ENCODE measurements at places on chromosomes 5 and 9.
A peak's percentile ranks its signal among the peaks of the same experiment; 100 is the strongest.

DNA sequence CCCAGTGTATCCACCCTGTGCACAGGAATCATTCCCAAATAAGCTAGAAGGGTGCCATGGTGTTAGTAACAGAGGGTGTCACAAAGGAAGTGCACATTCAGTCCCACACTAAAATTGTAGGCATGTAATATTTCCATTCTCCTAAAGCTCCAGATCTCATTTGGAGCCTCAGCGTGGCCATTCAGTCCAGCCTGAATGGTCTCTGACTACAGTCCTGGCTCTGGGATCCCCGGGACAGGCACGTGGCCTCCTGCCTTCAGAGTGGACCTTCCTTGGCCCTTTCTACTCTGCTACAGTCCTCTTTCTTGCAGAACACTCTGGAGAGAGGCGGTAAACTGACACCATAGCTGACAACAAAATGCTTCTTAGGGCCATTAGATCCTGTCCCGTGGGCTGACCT lies 243.9 kb downstream of the IRX2 start:
- no peak for DNase-seq

- no peak for DNase-seq
These were observed 60.8 kb downstream of the FOXD1 start for GRCh38 chr5:73387601-73388305.

DNA sequence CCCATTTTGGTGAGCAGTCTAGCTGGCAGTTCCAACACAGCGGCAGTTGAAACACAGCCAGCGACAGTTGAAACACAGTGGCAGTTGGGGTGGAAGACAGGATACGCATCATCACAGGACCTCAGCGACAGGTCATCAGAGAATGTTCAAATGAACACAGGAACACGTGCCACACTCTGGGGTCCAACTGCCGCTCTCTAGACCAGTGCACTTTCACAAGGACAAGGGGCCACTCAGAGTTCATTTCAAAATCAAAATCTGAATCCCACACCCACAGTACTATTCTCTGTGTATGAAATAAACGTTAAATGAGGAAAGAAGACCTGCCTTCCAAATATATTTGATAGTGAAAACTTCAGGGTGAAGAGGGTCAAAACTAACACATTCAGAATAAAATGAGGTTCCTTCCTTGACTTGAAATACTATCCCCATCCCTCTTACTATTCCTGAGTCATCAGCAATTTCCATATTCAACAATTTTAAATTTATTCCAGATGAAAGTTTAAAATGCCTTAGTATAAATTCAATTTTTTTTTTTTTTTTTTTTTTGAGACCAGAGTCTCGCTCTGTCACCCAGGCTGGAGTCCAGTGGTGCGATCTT lies 53.0 kb upstream of the SIMC1 start:
- DNase-seq = no peak

GRCh38 chr9:121704281-121704680 lies 52.8 kb downstream of the DAB2IP start:
- no peak for DNase-seq

GRCh38 chr5:59749782-59750520 lies 143.6 kb downstream of the PDE4D start:
- DNase-seq = no peak

DNA sequence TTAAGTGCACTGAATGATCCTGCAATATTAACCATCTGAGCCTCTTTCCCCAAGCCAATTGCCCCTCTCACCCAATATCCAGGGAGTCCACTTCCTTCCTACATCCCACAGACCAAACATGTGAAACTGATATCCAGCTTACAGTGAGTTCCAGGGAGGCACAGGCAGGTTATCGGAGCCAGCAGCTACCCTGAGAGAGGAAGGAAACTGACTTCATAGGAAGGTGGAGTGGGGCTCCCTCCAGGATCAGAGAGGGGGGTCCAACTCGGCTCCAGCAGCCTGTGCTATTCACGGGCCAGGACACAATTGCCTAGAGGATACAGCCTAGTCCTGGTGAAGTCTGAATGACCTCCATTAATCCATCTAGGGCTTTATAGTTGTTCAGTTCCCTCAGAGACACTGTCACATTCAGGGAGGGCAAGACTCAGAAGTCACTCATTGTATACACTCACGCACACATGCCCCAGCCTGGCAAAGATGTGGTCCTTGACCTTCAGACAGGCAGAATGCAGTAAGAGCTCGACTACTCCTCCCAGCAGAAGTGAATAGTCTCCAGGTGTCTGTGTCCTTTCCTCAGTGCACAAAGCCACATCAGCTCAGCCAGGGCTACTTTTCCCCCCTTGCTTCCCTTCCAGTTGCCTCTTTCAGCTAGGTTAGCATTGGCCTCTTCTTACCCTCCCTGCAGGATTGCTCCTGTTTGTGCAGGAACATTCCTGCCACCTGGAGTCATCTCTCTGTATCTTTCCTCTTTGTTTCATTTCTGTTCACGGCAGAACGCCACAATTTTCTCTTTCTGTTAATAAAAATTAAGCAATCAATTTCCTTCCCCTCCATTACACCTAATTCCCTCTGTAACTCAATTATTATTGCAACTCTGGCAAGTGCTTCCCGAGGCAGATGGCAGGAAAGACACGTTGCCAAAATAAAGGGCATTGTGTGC lies 501.7 kb downstream of the ARHGEF28 start:
- DNase-seq = no peak

DNA sequence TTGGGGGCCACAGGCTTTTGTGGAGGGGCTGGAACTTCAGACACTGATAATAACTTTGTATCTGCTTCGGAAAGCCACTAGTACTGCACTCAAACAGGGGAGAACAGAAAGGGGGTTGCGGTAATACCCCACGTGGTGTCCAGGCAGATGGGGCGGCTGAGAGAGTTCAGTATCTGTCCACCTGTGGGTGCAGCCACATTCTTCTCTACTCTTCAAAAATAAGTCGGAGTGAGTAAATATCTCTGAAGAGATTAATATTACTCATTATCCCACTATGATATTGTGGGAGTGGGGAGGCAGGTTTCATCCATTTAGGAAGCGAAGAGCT lies 102.1 kb upstream of the SSBP2 start:
- no peak for DNase-seq

DNA sequence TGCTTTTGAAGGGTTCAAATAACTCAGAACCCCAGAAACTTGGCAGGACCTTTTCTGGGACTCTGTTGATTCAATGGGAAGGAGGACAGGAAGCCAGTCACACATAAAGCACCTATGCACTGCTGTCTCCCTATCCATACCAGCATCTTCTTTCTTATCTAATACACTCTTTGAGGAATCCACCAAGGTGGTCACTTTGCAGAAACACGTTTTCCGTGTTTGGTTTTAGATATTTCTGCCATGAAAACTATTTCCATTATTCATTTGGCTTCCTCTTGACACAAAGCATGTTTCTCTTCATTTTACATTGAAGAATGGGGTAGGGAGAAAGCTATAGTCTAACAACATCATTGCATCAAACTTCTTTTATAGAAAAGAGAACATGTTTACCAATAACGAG lies 76.5 kb upstream of the NR3C1 start:
- DNase-seq = no peak

GRCh38 chr9:133976191-133976861 lies 15.8 kb downstream of the VAV2 start:
- no peak for DNase-seq

- DNase-seq = no peak
These were observed 10.2 kb downstream of the PRKAA1 start for GRCh38 chr5:40787986-40788385.

DNA sequence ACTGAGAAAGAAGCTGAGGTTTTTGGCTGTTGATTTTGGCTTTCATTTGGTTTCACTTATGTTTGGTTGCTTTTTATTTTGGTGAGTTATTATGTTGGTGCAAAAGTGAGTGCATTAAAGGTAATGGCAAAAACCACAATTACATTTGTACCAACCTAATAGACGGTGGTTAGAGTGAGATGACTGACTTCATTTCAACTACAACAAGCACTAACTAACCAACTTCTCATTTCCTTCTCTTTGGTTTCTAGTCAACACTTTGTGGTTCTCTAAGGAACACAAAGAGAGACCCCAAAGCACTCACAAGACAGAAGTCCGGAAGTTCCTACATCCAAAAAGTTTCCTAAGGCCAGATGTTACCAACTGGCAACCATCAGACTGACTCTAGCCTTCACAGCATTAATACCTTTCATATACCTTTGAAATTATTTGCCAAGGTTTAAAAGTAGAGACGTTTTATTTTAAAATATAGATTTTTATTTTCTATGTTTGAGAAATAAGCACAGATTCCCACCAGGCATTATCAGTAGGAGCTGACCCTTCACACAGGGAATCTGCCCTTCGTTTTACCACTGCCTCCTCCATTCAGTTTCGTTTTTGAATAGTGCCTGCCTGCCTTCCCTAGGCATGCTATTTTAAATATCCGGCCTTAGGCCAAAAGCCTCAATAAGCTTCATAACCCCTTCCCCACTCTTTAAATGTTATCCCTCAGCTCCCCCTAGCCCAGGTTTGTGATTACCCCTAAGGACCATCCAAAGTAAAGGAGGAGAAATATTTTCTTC lies 301.1 kb upstream of the PTGER4 start:
- DNase-seq = no peak

GRCh38 chr9:2267181-2267745 lies 252.1 kb downstream of the SMARCA2 start:
- DNase-seq = no peak

DNA sequence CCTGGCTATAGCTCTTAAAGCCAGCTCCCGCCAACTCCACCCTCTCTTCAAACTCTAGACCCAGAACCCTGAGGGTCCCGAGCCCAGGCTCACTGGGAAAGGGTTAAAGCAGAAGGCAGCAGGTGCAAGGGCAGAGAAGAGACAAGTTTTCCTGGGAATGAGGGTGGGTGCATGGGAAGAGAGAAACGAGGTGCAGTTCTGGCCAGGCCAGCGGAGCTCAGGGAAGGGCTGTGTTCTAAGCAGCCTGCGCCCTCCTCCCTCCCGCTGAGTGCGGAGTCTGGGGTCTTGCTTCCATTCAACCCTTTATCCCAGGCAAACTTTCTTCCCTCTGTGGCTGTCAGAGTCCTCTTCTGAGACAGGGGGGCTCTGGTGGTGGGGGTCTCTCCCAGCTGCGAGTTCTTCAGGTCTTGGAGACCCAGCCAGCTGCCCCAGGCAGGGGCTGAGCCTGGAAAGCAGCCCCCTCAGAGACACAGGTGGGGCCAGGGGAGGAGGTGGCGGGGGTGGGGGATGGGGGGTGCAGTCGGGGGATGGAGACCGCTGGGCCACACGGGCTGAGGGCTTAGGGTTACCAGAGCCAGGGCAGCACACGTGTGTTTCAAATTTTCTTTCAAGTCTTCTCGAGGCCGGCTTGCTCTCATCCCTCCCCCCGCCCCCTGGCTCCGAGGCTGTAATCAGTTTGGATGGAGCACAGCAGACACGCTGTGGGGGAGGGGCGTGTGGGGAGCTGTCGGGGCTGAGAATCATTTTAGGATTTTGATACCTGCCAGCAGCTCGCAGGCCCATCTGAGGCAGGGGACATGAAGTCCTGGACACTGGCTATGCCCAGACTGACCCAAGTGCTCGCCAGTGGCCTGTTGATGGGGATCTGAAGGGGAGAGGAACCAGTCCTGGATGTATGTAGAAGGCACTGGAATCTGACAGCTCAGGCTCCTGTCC lies 169.6 kb upstream of the SMIM23 start:
- no peak for DNase-seq

DNA sequence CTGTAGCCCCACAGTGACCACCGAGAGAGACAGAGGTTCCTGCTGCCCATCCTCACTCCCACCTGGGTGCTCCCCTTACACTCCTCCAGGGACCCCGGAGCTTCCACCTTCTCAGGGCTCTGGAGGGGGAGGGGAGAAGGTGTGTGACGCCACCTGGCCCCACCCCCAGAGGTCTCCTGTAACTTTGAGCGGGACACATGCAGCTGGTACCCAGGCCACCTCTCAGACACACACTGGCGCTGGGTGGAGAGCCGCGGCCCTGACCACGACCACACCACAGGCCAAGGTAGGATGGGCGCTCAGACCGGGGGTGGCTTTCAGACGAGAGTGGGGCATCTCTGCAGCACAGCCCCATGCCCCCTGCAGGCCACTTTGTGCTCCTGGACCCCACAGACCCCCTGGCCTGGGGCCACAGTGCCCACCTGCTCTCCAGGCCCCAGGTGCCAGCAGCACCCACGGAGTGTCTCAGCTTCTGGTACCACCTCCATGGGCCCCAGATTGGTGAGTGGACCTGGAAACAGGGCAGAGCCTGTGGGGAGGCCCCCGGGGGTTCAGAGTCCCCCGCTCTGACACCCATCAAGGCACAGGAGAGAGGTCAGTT lies 4.5 kb downstream of the MAMDC4 start:
- DNase-seq = no peak

- DNase-seq = no peak
These were observed 7.0 kb downstream of the NOTCH1 start for GRCh38 chr9:136538599-136539426.

- DNase-seq = peak; percentile 67
These were observed 6.9 kb upstream of the NDUFB6 start for GRCh38 chr9:32579706-32580331.

- no peak for DNase-seq
These were observed 181.7 kb upstream of the RIOK2 start for GRCh38 chr5:97364731-97365130.

- no peak for DNase-seq
These were observed 4.8 kb upstream of the ACOT12 start for GRCh38 chr5:81398741-81399140.

GRCh38 chr5:929596-929995 lies 36.9 kb downstream of the TRIP13 start:
- no peak for DNase-seq

DNA sequence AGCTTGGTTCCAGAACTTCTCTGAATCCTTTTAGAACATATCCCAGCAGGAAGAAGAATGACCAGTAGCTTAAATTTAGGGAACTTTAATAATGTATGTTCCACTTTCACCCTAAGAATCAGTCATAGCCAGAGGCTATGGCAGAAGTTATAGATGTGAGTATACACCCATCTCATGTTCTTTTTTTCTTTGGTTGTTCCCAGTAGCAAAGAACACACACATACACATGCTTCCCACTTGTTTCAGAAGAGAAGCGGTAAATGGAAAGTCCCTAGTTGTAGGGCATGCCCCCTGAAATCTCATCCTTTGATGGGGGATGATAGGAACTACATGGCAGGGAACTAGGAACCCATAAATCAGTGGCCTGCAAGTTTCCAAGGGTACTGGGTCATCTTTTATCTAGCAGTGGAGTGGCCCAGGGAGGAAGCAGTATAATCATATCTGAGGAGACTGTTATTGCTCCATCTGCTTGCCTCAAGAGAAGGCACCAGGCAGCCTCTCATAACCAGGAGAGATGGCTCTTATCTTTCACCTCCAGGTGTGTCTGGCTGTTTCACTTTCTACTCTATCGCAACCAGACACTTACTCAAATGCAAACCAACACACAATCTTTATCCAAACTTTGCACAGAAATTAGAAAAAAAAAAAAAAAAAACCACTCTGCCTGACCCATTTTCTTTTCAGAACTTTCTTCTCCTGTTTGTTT lies 109.5 kb downstream of the SNCAIP start:
- DNase-seq = no peak

All from stimulated activated CD8-positive, alpha-beta memory T cell treated with anti-CD3 and anti-CD28 coated beads, Interleukin-4, amount 100 ng/mL, for 1 hour (primary cell).